ENCODE measurements at places on chromosomes 1 and 21.

GRCh38 chr1:14824314-14824915 is 225.9 kb downstream of the KAZN start:
- DNase-seq = no peak

DNA sequence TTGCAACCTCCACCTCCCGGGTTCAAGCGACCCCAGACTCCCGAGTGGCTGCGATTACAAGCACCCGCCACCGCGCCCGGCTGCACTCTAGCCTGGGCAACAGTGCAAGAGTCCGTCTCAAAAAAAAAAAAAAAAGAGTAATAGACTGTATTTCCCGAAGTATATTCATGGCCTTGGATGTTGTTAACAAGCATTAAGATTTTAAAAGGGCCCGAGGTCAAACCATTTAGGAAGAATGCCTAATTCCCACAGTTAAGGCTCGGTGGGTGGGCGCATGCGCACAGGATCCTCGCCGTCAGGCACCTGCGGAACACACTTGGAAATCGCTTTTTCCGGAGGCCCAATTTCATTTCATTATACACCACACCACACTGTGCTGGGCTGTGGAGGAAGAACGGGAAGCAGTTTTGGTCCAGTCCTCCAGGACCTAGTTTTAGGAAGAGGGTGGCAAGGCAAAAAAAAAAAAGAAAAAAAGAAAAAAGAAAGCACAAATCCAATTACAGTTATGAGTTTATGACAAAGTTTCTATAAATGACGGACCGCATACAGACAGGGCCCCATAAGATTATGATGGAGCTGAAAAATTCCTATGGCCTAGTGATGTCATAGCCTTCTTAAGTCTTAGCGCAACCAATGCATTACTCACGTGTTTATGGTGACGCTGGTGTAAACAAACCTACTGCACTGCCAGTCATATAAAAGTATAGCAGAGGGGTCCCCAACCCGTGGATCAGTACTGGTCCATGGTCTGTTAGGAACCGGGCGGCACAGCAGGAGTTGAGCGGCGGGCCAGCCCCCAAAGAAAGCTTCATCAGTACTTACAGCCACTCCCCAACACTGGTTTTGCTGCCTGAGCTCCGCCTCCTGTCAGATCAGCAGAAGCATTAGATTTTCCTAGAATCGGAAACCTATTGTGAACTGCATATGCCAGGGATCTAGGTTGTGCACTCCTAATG is 38.2 kb downstream of the H3-3A start:
- peak; percentile 55 for DNase-seq

- no peak for DNase-seq
Observed at GRCh38 chr1:9106286-9106685, 22.6 kb downstream of the GPR157 start.

- no peak for DNase-seq
Observed at GRCh38 chr1:236795757-236796667, 920 bp downstream of the MTR start.

DNA sequence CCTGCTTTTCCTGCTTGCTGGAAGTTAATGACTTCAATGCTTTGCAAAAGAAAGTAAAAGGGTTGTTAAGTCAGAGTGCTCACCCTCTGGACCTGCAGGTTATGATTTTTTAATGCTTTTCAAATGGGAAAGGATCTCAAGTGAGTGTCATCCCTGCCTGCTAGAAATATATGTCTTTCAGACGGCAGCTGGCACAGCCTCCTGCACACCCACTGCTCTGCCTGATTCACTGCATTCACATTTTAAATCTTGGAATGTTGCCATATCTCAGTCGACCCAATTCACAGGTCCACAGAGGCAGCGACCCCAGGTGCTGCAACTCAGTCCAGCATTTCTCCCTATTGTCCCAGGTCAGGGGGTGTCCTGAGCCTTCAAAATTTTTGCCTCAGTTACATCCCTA is 10.7 kb downstream of the DUSP23 start:
- no peak for DNase-seq

DNA sequence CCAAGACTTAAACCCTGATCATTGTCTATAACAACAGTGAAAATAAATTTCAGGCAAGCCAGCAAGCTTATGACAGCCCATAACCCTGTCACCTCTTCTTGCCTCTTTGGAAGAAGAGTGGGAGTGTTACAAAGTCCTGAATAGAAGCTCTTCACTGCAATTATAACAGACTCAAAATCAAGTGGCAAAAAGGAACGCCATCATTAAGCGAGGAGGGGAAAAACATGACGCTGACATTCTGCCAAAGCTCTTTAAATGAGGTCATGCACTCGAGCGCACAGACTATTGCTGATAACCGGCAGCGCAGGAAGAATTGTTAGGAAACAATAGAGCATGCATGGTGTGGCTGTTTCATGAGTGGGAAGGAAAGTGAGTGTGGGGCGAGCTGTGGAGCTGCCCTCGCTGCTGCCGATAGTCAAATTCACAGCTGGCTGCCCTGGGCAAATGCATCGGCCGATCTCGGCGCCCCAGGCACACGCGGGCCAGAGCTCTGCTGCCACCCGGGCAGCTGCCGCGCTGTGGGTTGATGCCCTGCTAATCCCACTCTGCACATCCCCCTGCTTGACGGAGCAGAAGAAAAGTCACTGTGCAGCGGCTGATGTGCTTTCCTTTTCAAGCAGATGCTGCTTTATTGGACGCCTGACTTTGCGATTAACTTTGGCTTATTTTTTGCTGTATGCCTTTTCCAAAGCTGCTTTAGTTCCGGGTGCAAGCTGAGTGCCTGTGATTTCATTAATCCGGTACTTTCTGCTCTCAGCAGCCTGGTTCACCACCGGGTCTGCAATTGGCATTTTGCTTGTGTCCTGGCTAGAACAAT is 102.4 kb upstream of the ST6GALNAC5 start:
- no peak for DNase-seq

- DNase-seq = no peak
Observed at GRCh38 chr1:69693921-69694675, 126.4 kb downstream of the LRRC7 start.

Data from transverse colon (tissue), 4 donors.